ENCODE measurements at places on chromosomes 12 and 14.

GRCh38 chr12:130669797-130670196 is 46.3 kb downstream of the RIMBP2 start:
- no peak for DNase-seq

GRCh38 chr14:28653521-28653920 is 113.1 kb upstream of the FOXG1 start:
- no peak for DNase-seq

GRCh38 chr14:29853272-29853671 is 74.4 kb downstream of the PRKD1 start:
- DNase-seq: no peak

- no peak for DNase-seq
These were observed 86.3 kb downstream of the SEC23A start for GRCh38 chr14:39016733-39017095.

GRCh38 chr14:50926851-50927386 is 17.4 kb downstream of the PYGL start:
- no peak for DNase-seq

- no peak for DNase-seq
These were observed 154.0 kb downstream of the ITPR2 start for GRCh38 chr12:26678697-26679660.

DNA sequence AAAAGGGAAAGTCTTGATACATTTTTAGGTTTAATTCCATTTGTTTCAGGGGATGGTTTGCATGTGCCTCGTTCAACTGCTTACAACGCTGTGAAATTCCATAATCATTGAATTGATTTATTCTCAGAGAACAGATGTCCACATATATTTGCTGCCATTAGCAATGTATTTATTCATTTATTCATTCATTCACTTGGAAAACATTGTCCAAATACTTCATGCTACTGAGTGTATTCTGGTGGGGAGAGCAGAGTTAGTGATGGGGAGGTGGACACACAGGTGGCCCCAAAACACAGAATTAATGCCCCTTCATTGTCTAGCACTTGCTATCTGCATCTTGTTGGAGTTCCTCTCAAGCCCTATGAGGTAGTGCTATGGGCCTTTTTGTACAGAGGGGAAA is 141.2 kb upstream of the PARP11 start:
- DNase-seq: no peak

DNA sequence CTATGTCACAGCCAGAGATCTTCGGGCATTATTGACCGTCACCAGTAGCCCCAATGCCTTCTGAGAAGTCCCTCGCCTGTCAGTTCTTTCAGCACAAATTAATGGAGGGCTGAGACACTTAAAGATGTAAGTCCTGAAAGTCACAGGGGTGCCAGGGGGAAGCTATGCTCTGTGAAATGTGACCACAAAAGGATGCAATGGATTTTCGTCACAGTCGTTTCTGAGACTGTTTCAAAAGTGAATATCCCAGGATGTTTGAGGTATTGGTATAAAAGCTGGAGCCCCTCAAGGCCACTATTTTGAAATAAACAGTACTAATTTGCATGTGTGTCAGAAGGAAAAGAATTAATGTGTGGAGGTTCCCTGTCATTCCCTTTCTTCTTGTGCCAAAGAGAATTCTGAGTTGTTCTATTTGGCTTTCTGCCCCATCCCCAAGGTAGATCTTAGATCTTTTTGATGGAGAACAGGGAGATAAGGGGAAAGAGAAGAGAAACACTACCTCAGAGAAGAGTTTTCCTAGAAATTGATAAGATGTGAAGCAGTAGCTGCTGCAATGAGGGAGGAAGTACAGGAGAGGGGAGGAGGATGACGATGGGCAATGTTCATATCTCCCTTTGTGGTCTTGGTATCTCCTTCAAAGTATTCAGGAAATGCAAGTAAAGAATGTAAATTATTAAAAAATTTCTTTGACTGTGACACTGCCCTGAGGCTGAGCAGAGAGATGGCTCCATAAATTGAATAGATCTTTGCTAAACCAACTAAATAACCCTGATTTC is 101.8 kb upstream of the NAP1L1 start:
- no peak for DNase-seq

DNA sequence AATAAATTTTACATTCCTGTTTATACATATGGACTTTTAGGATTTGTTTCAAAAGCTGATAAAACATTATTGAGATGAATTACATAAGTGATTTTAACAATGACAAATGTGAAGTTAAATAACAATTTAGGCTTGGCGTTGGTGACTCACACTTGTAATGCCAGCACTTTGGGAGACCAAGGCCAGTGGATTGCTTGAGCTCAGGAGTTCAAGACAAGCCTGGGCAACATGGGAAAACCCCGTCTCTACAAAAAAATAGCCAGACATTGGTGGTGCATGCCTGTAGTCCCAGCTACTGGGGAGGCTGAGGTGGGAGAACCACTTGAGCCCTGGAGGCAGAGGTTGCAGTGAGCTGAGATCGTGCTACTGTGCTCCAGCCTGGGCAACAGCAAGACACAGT is 7.4 kb downstream of the ACOT2 start:
- no peak for DNase-seq

GRCh38 chr14:53596853-53597525 is 359.6 kb downstream of the BMP4 start:
- DNase-seq: no peak

GRCh38 chr14:72215080-72215479 is 282.9 kb downstream of the RGS6 start:
- DNase-seq: no peak
